ENCODE measurements at places on chromosomes 12 and 14.

DNA sequence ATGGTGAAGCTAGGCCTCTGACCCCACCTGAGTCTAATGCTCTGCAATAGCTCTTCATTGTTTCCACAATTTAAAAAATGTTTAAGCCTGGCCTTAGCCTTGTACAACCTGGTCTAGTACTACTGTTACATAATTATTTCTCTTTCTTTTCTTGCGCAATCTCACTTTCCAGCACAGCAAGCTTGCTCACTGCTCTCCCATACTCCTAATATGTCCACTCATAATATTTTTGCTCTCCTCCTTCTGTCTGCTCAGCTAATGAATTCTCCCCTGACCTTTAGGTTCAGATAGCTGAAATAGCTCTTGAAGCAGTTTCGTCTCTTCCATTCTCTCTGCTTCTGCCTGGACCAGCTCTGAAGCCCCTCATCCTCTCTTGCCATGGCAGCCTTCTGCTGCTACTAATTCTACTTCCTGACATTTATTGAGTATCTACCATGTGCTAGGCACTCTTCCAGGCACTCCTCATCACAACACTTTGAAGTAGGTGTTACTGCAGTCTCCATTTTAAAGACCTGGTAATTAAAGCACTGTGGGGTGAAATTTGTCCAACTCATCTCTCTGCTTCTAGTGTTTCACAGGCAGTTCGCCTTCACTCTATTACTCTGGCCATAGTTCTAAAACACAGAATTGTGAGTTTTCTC, 2.8 kb upstream of the SLC48A1 start:
- no peak for DNase-seq

DNA sequence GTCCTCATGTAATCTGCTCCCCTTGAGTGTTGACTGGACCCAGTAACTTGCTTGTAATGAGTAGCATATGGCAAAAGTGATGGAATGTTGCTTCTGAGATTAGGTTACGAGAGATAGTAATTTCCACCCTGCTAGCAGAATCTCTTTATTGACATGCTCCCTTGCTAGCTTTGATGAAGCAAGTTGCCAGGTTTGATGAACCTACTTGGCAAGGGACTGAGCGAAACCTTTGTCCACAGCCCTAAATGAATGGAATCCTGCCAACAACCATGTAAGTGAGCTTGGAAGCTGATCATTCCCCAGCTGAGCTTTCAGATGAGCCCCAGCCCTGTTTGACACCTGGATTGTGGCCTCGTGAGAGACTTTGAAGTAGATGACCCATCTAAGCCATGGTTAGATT, 120.8 kb upstream of the PLXNC1 start:
- no peak for DNase-seq

DNA sequence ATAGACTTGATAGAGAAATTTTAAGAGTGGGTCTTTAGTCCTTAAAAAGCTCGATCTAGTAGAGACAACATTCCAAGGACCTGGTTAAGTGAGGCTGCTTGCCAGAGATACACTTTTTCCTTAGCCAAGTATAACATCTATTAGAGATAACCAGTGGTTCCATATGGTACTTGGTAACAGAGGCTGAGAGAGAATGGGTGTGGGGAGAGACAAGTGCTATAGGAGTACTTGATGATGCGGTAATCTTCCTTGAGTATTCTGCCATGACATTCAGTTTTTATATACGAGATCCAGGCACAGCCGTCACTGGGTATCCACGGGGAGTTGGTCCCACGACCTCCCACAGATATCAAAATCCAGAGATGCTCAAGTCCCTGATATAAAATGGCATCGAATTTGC, 77.4 kb upstream of the REP15 start:
- DNase-seq = no peak

DNA sequence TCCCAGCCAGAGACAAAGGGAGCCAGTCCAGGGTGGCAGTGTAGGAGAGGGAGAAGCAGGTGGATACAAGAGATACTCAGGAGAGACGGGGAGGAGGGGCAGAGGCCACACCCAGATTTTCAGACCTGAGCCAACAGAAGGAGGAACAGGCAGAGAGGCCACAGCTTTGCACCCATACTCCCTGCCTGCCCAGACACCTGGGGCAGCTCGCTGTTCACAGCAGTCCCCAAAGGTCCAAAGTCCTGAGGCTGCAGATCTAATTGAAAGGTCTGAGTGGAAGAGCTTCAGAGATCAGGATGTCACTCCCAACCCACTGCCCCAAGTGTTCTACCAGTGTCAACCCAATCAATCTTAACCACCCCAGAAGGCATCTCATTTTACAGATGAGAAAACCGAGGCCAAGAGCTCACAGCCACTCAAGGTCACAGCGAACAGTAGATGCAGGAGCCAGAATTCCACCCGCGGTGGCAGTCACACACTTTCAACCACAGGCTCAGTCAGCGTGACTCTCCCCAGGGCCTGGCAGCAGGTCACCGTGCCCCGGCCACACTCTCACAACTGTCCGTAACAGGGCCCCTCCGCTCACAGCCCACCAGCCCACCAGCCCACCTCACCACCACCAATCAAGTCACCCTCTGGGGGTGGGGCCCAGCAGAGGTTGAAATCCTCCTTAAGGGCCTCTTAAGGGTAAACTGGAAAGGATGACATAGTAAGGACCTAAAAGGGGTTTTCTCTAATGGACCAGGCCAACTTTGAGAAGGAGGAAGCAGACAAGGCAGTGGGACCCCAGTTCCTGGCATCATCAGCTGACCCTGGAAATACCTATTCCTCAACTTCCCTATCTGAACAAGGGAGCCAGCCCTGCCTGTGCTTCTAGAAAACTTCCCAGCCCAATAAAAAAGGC, 33.3 kb downstream of the ACTN1 start:
- no peak for DNase-seq

DNA sequence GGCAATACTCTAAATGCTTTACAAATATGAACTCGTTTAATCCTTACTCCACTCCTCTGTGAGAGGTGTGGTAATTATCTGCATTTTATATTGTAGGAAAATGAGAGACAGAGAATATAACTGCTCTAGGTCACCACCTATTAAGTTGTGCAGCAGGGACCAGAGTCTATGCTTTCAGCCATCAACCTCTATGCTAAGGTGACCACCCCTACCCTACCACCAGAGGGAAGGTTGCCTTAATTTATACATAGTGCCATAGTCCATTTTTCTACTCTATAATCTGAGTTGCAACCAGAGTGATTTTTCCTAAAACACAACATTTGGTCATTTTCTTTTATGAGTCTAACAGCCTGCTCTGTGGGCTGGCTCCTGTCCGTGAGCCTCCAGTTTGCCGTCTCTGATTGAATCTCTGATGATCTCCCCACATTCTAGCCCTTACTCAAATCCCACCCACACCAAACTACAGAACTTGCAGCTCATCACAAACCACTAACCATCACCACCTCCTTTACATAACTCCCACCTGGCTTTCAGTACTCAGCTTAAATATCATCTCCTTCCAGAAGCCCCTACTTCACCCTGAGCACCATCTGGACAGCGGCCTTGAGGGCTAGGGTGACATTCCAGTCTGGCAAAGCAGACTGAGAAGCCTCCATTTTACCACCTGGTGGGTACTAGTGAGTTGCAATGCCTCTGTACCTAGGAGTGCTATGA, 126.6 kb downstream of the PPM1H start:
- DNase-seq = no peak

DNA sequence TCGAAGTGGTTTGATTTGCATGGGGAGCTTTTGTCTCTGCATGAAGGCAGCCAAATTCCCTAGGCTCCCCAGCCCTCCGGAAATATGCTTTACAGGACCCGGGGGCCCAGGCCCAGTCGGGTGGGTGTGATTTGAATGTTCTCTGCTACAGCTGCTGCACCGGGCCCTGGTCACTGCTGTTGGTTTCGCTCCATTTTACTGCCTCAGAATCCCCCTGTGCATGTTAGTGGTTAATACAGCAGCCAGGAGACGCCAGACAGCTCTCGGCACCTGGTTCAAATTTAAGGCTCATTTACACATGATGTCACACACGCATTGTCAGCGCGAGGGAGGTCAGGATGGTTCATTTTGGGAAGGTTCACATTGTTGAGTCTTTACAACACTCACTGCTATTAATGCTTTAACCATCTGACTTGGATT, 99.6 kb downstream of the SLC38A6 start:
- no peak for DNase-seq

- no peak for DNase-seq
Measured at GRCh38 chr14:105014631-105015030, 6.3 kb downstream of the CDCA4 start.

DNA sequence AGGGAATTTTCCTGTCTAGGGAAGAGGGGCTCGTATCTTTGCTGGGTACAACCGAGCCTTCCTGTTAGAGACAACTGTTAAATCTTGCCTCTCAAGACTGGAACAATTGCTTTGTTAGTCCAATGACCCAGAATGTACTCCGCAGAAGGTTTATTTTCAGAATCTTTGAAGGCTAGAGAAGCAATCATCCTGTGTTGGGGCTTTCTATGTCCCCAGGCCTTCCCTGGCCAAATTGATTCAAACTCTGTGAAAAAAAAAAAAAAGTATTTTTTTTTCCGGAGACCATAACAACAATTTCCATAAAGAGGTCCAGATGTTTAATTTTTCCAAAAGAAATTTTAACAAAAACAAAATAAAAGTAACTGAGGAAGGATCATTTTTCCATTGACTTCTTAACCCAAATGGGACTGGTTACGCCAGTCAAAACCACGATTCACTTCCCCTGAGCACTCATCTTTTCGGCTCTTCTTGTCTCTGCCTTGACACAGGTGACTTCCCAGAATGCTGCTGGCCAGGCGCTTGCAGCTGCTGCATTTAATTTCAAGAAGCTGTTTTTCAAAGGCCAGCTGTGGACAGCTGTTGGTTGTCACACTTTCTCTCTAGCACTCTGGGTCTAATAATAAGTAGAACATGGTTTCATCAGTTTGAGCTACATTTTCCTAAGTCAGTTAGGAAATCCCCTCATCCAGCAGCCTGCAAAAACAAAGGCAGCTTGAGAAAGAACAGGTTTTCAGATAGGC, 81.6 kb upstream of the MANSC4 start:
- no peak for DNase-seq

GRCh38 chr12:57243521-57244311, 7.3 kb downstream of the STAC3 start:
- peak; percentile 83 for DNase-seq
